Chondrocyte (in vitro differentiated cells): ENCODE measurements at places on chromosomes 6 and 20. TPM values are rescaled to one million over a fixed set of nuclear protein-coding genes. Genes with fewer than 3 reads are reported as not detected.

KIFC1 gene
- 7.4 to 10.4 TPM (median 8.1 TPM) in 3 replicates for total RNA-seq

DNA sequence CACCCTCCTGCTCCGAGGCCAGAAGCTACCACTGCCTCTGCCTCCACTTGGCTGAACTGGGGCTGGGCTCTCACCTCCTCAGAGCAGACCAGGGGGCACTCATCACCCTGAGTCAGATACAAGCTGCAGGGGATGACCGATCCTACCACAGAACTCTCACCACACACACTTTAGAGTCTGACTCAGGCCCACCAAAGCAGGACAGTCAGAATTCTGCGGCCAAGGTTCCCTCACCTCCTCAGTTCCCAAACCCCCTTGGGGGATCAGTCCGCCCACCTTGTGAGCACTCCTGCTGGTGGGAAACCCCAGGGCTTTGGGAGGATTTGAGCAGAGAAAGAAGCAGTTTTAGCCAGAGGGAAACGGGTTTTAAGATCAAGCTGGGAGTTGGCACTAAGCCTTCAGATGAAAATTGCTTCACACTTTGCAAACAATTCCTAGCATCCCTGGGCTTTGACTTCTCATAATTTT, 587.8 kb upstream of the JAG1 start:
- DNase-seq = peak; percentile 70
- peaks cover 44% of the 10 kb centered on the region for H3K4me1 ChIP-seq
- H3K27ac ChIP-seq = peak overlapping the region; percentile 85
- H3K27me3 ChIP-seq = no peaks in the 10 kb centered on the region
- peaks cover 2% of the 10 kb centered on the region for H3K36me3 ChIP-seq

DNA sequence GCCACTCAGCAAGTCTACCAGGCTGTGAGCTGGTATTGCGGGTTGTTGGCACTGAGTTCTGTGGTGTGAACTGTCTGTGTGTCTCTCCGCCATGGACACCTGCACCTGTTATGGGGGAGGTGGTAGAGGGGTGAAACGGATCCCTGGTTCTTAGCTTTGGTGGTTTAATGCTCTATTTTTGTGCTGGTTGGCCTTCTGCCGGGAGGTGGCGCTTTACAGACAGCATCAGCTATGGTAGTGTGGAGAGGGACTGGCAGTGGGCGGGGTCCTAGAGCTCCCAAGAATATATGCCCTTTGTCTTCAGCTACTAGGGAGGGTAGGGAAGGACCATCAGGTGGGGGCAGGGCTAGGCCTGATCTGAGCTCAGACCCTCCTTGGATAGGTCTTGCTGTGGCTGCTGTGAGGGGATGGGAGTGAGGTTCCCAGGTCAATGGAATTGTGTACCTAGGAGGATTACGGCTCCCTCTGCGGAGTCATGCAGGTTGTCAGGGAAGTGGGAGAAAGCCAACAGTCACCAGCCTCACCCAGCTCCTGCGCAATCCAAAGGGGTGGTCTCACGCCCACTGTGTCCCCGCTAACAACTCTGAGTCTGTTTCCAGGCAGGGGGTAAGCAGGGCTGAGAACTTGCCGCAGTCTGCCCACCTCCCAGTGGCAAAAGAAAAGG, 154.3 kb downstream of the CCDC170 start:
- peaks cover 27% of the 10 kb centered on the region for H3K27me3 ChIP-seq
- no peak overlapping the region for H3K27ac ChIP-seq
- no peaks in the 10 kb centered on the region for H3K4me1 ChIP-seq
- H3K4me3 ChIP-seq = no peak overlapping the region

DNA sequence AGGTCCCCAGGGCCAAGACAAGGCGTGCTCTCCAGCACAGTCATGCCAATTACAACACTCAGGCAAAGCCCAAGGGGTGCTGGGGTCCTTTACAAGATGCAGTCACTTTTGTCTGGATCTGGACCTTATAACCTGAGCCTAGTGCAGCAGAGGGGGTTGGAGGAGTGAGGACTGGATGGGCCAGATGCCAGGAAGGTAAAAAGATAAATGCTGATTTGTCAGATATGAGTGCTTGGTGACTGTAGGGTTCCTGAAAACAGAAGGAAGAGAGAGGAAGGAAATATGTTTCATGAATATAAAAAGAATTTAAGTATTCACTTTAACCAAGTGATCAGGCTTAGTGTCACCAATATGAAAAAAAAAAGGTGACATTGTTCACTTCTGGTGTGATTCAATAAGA, 43.4 kb upstream of the TFAP2A start:
- peaks cover 1% of the 10 kb centered on the region for H3K36me3 ChIP-seq
- H3K4me3 ChIP-seq = no peak overlapping the region
- H3K4me1 ChIP-seq = peaks cover 5% of the 10 kb centered on the region
- H3K27me3 ChIP-seq = peaks cover 9% of the 10 kb centered on the region
- no peak for DNase-seq

LCA5 gene
- 3.0 to 4.4 TPM (median 3.8 TPM) in 3 replicates for total RNA-seq

ZBTB24 gene
- total RNA-seq = 6.6 to 8.1 TPM (median 7.1 TPM) in 3 replicates

TIAM2 gene
- total RNA-seq = 10.7 to 13.8 TPM (median 11.8 TPM) in 3 replicates

- no peak overlapping the region for H3K27ac ChIP-seq
- H3K4me1 ChIP-seq = no peaks in the 10 kb centered on the region
- H3K36me3 ChIP-seq = peaks cover 1% of the 10 kb centered on the region
- H3K4me3 ChIP-seq = no peak overlapping the region
- no peaks in the 10 kb centered on the region for H3K27me3 ChIP-seq
- no peak for DNase-seq
Observed at GRCh38 chr6:42383421-42384205, 68.1 kb downstream of the TRERF1 start.

GRCh38 chr6:80733641-80734040, 627.2 kb downstream of the BCKDHB start:
- H3K4me3 ChIP-seq = no peak overlapping the region
- no peak overlapping the region for H3K27ac ChIP-seq
- no peak for DNase-seq

GRCh38 chr6:165616116-165616515, 46.9 kb downstream of the PDE10A start:
- H3K36me3 ChIP-seq = no peaks in the 10 kb centered on the region
- H3K4me3 ChIP-seq = peak overlapping the region; percentile 76
- H3K4me1 ChIP-seq = peaks cover 23% of the 10 kb centered on the region
- peak overlapping the region; percentile 99 for H3K27ac ChIP-seq

DNA sequence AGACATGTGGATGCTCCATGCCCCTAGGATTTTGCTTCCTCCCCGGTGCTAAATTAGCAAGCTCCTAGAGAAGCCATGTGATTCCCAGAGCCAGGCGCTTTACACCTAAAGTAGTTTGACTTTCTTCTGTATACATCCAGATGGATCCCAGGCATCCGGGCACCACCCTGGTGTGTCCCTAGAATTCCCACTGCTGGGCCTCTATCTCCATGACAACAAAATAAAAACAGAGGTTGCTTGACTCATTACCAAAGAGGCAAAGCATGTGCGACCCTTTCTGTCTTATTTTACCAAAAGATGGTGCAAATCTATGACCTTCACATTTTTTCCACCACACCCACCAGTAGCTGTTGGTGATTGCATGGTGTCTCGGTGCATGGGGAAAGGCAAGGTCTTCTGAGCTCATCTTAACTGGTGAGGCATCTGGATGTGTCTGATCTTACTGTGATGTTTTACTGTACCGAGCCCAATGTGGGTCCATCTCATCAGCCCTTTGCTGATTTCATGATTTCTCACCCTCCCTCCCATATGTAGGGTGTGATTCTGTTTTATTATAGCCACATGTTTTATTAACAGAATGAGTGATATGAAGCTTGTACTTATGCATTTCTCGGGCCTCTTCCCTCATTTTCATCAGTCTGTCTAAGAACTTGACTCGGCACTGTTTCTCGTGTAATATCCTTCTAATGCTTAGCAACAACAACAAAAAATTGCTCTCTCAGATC, 27.4 kb upstream of the VAPB start:
- H3K27me3 ChIP-seq = no peaks in the 10 kb centered on the region
- peak overlapping the region; percentile 55 for H3K27ac ChIP-seq
- peaks cover 12% of the 10 kb centered on the region for H3K4me1 ChIP-seq

DNA sequence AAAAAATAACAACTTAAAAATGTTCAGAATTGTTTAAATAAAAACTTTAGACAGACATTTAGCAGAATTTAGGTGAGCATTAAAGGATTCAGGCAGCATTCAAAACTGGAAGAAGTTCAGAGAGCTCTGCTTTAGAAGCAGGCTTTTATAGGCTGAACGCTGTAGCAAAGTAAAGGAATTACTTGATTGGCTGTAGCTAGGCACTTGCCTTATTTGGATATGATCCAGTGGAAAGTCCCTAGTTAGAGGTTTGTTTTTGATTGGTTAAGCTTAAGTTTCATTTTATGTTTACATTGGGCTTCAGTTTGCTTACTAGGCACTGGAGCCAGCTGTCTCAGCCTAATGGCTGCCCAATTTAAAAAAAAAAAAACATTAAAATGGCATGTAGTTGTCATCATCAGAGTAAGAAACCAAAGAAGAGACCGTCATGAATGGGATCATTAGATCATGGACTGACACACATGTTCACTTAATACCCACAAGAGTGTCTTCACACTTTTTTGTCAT, 65.1 kb downstream of the CBFA2T2 start:
- H3K27me3 ChIP-seq = no peaks in the 10 kb centered on the region
- peak overlapping the region; percentile 92 for H3K27ac ChIP-seq
- peaks cover 12% of the 10 kb centered on the region for H3K36me3 ChIP-seq

DNA sequence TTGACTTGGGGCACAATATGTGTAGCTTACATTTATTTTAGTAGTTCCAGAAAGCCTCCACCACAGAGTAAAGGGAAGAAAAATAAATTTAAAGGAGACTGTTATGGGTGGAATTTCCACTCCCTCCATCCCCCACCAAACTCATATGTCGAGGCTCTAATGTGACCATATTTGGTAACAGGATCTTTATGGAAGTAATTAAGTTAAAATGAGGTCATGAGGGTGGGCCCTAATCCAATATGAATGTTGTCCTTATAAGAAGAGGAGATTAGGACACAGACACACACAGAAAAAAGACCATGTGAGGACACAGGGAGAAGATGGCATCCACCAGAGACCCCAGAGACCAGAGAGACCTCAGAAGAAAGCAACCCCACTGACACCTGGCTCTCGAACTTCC, 189.7 kb downstream of the EDN1 start:
- no peaks in the 10 kb centered on the region for H3K27me3 ChIP-seq
- H3K27ac ChIP-seq = no peak overlapping the region
- no peak for DNase-seq
- H3K4me3 ChIP-seq = no peak overlapping the region

- no peak overlapping the region for H3K4me3 ChIP-seq
- H3K36me3 ChIP-seq = peaks cover 26% of the 10 kb centered on the region
- no peak for DNase-seq
- peak overlapping the region; percentile 50 for H3K27ac ChIP-seq
Observed at GRCh38 chr6:42692137-42692911, 30.1 kb downstream of the PRPH2 start.

- H3K36me3 ChIP-seq = no peaks in the 10 kb centered on the region
- H3K27ac ChIP-seq = no peak overlapping the region
- peaks cover 2% of the 10 kb centered on the region for H3K27me3 ChIP-seq
- no peak overlapping the region for H3K4me3 ChIP-seq
- no peak for DNase-seq
Observed at GRCh38 chr20:16011519-16011918, 561.7 kb downstream of the KIF16B start.

DNA sequence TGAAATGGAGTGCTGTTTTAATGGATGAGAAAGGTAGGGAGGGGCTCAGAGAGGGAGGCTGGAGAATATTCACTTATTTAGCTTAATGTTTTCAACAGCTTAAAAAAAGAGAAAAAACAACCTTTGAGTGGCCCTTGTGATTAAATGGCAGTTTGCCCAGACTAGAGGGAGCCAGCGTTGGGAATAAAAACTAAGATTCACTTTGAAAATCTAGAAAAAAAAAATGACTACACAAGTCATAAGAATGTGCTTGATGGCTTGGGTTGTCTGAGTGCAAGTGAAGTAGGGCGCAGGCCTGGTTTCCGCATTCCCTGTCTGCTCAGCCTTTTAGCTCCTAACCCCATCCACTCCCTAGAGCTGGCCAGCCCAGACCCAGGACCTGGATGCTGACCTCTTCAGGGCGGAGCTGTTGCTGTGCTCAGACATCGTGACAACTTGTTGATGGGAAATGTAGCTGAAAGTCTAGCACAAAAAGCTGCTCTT, 28.9 kb downstream of the UTRN start:
- no peak for DNase-seq
- H3K4me3 ChIP-seq = no peak overlapping the region
- peak overlapping the region; percentile 85 for H3K27ac ChIP-seq
- peaks cover 12% of the 10 kb centered on the region for H3K36me3 ChIP-seq
- H3K4me1 ChIP-seq = peaks cover 57% of the 10 kb centered on the region

WFDC12 gene
- not detected in 3 replicates for total RNA-seq

ZNF165 gene
- total RNA-seq = 0.25 to 0.39 TPM (median 0.26 TPM) in 3 replicates

DNA sequence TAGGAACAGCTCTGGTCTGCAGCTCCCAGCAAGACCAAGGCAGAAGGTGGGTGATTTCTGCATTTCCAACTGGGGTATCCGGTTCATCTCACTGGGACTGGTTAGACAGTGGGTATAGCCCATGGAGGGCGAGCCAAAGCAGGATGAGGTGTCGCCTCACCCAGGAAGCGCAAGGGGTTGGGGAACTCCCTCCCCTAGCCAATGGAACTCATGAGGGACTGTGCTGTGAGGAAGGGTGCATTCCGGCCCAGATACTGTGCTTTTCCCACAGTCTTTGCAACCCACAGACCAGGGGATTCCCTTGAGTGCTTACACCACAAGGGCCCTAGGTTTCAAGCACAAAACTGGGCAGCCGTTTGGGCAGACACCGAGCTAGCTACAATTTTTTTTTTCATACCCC, 21.8 kb downstream of the HDDC2 start:
- H3K27me3 ChIP-seq = no peaks in the 10 kb centered on the region
- no peak overlapping the region for H3K27ac ChIP-seq
- no peak for DNase-seq
- peaks cover 10% of the 10 kb centered on the region for H3K4me1 ChIP-seq
- H3K36me3 ChIP-seq = peaks cover 61% of the 10 kb centered on the region

- peaks cover 4% of the 10 kb centered on the region for H3K27me3 ChIP-seq
- H3K36me3 ChIP-seq = peaks cover 4% of the 10 kb centered on the region
- no peak overlapping the region for H3K4me3 ChIP-seq
- DNase-seq = no peak
- peaks cover 22% of the 10 kb centered on the region for H3K4me1 ChIP-seq
- H3K27ac ChIP-seq = peak overlapping the region; percentile 83
Observed at GRCh38 chr6:124131259-124131658, 327.6 kb downstream of the NKAIN2 start.

DNA sequence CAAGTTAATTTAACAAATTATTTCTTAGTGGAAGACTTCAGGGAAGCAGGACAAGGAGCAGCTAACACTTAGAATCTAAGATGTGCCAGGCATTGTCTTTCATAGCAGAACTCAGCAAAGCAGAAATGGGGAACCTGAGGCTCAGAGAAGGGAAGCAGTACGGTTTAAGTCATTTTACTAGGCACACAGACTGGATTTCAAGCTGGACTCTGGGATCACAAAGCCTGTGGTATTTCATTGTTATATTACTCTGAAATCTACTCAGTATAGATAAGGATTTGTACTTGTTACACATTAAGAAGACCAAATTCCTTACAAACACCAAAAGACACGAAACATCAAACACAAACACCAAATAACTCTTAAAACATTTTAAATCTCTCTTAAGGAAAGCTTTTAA, 199.6 kb downstream of the ISM1 start:
- H3K4me3 ChIP-seq = no peak overlapping the region
- H3K36me3 ChIP-seq = no peaks in the 10 kb centered on the region
- H3K27me3 ChIP-seq = no peaks in the 10 kb centered on the region
- H3K4me1 ChIP-seq = peaks cover 10% of the 10 kb centered on the region
- DNase-seq = no peak

- peak overlapping the region; percentile 25 for H3K27ac ChIP-seq
- H3K4me1 ChIP-seq = peaks cover 3% of the 10 kb centered on the region
- no peak overlapping the region for H3K4me3 ChIP-seq
- DNase-seq = no peak
- H3K27me3 ChIP-seq = no peaks in the 10 kb centered on the region
- no peaks in the 10 kb centered on the region for H3K36me3 ChIP-seq
Observed at GRCh38 chr6:99330159-99330558, 19.3 kb downstream of the FAXC start.

- no peaks in the 10 kb centered on the region for H3K27me3 ChIP-seq
- no peak overlapping the region for H3K27ac ChIP-seq
- no peaks in the 10 kb centered on the region for H3K4me1 ChIP-seq
- DNase-seq = no peak
Observed at GRCh38 chr20:34282041-34282440, 21.1 kb downstream of the AHCY start.
